ENCODE measurements at places on chromosomes 11 and 22.

GRCh38 chr22:41823797-41824196 is 9.1 kb upstream of the SREBF2 start:
- no peak for DNase-seq

DNA sequence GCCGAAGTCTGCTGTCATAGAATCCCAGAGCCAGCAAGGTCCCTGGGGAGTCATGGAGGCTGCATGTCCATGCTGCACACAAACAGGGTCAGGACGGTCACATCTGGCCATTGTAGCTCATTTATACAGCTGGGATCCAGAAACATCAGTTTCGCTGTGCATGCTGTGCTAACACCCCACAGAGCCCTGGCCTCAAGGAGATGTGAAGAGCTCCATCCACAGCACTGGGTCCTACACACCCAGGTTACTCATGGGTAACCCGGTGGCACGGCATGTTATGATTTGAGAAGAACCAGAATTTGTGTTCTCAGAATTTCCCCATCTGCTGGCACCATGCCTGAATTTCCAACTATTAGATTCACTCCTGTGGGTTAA is 146.3 kb upstream of the ARHGAP20 start:
- peak; percentile 69 for DNase-seq

GRCh38 chr11:82732348-82732733 is 1.3 kb downstream of the FAM181B start:
- no peak for DNase-seq

DNA sequence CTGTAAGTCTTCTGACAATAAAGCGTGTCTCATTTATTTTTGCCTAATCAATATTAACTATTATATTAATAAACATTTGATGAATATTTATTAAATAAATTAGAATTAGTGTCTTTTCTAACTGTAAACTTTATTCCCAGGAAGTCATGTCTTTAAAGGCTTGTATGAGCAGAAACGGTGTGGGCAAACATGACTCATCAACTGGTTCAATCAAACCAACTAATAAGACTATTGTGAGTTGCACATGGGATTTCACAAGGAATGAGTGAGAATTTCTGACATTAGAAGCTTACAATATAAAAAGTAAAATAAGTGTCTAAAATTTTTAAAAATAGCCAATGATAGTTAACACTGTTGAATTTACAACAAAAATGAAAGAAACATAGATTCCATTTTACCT is 259.2 kb upstream of the CTSC start:
- no peak for DNase-seq

GRCh38 chr11:33949252-33949913 is 57.5 kb upstream of the LMO2 start:
- no peak for DNase-seq

DNA sequence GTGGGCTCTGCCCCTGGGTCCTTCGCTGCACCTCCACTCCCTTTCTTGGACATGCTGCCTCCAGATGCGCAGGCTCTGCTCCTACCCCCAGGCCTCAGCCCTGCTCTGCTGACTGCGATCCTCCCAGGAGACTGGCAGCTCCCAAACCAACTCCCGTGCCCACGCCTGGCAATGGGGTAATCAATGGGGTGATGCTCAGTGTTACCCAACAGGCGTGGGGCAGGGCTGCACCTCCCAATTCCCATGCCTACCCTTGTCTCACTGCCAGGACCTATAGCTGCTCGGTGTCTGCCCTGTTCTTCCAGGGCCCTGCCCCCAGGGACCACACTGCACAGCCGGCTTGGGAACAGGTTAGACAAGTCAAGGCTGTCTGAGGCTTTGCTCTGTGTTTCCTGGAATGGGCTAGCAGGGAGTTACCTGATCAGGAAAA is at the start of gene ALDH3B2:
Gene ALDH3B2, minus strand, starts transcription at position 182 of the 430 bp plus-strand sequence. CDS start 7,688 bp downstream, outside the sequence.
- DNase-seq: no peak

GRCh38 chr11:48058064-48058463 is 77.7 kb downstream of the PTPRJ start:
- no peak for DNase-seq

DNA sequence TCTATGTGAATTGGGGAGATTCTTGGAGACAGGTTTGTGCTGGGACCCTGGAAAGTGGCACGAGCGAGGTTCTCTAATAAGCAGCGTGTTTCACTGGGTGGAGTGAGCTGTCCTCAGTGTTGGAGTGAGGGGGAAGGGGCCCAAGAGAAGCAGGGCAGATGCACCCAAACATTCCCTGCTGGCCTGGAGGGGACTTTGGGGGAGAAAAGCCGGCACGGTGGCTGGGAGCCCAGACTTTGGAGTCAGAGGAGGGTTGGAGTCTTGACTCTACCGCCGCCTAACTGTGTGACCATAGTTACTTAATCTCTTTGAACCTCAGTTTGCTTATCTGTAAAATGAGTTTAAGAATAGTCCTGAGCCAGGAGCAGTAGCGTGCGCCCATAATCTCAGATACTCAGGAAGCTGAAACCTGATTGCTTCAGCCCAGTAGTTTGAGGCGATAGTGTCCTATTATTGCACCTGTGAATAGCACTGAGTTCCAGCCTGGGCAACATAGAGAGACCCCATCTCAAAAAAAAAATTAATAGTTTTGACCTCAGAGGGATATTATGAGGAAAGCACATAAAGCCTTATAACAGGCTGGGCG is 614 bp downstream of the NR1H3 start:
- no peak for DNase-seq

- DNase-seq: no peak
These were observed 351.1 kb downstream of the CADM1 start for GRCh38 chr11:115153135-115153534.

GRCh38 chr11:122333467-122333866 is 217.5 kb upstream of the BLID start:
- no peak for DNase-seq

DNA sequence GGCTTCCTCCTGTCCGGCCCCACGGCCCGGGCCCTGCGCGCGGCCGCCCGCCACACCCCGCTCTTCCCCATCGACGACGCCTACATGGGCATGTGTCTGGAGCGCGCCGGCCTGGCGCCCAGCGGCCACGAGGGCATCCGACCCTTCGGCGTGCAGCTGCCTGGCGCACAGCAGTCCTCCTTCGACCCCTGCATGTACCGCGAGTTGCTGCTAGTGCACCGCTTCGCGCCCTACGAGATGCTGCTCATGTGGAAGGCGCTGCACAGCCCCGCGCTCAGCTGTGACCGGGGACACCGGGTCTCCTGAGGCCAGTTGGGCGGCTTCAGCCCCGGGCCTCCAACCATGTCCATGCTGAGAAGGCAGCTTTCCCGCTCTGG is 6.2 kb downstream of the B3GNT6 start:
- no peak for DNase-seq

DNA sequence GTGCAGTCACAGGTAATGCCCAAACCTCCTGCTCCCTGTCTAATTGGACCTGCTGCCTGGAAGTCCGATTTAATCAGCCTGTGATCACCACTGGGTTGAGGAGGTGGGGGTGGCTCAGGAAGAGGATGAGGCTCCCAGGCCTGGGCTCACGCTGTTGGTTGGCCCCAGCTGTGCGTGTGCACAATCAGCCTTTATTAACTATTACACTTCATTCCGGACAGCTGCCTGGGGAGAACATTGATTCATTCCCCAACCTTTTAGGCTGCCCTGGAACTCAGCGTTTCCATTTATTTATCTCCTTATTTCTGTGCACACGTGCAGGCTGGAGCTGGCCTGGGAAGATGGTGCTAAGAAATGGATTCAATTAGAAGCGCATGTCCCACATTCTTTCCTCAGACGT is 123.4 kb downstream of the DSCAML1 start:
- DNase-seq: no peak

DNA sequence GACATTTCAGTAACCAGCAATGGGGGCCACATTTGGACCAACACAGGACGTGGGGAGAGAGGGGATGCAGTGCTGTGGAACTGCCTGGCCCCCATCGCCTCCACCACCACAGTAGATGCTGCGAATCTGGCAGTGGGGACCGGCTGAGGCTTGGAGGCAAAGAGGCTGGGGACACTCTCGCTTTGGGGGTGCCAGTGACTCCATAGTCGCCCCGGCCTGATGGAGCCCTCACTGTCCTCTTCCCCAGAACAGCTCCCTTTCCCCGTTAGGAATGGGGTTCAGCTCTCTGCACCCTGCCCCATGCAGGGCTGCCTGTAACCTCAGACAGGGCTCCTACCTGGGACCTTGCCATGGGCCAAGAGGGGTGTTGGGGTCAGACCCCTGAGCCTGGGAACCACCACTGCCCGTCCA is 1.8 kb upstream of the MUC2 start:
- DNase-seq: no peak

GRCh38 chr22:46098525-46099475 is 51.5 kb upstream of the PPARA start:
- no peak for DNase-seq

DNA sequence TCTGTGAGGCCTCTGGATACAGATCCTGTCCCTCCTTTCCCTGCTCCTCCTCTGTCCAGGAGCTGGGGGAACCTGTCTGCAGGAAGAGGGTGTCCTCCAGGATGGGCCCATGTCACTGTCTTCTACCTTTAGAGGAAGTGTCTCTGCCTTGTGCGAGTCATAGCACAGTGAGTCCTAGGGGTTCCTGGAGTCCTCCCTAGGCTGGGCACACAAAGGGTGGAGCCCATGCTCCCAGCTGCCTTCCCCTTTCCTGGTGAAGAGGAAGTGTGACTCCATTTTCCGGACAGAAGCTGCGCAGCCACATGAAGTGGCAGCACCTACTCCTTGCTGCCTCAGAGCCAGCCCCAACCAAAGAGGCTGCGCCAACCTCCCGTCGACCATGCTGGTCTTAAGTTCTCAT is 112.2 kb downstream of the CTTN start:
- no peak for DNase-seq

DNA sequence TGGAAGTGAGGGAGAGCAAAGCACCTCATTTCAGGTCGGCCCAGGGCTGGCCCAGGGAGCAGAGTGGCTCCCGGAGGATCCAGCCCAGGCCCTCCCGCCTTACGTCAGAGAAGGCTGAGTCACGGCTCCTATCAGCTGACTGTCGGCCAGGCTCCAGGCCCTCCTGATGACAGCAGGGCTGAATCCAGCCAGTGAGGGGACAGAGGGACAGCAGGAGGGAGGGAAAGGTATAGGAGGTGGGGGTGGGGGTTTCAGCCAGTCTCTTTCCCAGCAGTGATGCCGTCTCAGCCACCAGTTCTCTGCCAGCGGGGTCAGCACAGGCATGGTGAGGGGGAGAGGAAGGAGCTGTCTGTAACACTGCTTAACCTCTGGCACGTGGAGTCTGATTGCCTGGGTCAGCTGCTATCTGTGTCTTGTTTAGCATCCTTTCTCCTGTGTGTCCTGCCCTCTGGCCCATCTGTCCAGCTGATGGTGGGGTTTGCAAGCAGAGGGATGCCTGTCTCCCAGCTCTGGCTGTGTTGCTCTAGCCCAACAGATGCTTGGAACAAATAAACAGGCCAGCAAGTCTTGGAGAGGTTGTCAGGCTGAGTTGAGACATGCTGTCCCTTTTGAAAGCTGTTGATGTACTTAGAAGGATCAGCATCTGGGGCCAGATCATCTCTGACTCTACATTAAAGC is 74.0 kb downstream of the ADAMTS15 start:
- DNase-seq: peak; percentile 71

- DNase-seq: no peak
These were observed 321.8 kb downstream of the TBC1D22A start for GRCh38 chr22:47084226-47084625.

GRCh38 chr11:134463716-134464115 is 51.7 kb upstream of the B3GAT1 start:
- no peak for DNase-seq

DNA sequence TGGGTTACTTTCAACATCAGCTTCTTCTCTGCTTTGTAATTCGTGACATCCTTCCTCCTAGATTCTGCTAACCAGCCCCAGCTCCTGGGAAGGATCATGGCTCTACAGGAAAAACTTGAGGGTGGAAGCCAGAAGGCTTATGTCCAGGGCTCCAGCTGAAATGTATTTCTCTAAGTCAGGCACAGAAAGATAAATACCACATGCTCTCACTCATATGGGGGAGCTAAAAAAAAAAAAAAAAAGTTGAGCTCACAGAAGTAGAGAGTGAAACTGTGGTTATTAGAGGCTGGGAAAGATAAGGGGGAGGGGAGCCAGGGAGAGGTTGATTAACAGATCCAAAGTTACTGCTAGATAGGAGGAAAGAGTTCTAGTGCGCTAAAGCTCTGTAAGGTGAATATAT is 74.9 kb downstream of the DSCAML1 start:
- no peak for DNase-seq

DNA sequence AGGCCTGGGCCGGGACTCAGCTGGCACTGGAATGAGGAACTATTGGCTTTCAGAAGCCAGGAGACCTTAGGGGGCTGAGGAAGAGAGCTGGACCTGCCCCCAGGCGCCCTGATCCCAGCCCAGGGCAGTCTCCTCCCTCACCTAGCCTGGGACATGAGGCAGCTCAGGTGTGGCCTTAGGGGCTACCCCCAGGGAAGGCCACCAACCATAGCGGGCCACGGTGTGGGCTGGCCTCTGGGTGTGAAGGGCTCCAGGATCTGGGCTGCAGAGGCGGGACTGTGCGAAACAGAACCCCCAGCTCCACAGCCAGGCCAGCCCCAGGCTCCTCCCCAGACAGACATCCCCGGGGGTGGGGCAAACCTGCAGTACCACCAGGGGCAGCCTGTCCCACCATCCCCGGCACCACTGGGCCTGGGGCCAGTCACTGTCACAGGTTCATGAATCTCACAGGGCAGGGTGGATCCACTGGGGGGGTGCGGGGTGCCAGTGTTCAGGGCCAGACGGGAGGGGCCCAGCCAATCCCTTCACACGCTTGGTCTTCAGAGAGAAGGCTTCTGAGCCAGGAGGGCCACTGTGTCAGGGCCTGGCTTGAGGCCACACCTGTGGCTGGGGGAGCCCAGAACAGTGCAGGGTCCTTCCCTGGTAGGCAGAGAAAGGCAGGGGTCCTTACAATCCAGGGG is 3.5 kb downstream of the PLXNB2 start:
- no peak for DNase-seq

- DNase-seq: no peak
These were observed 3.1 kb downstream of the GAB2 start for GRCh38 chr11:78414321-78415051.

- no peak for DNase-seq
These were observed 15.3 kb downstream of the PHF21A start for GRCh38 chr11:46105926-46106325.

DNA sequence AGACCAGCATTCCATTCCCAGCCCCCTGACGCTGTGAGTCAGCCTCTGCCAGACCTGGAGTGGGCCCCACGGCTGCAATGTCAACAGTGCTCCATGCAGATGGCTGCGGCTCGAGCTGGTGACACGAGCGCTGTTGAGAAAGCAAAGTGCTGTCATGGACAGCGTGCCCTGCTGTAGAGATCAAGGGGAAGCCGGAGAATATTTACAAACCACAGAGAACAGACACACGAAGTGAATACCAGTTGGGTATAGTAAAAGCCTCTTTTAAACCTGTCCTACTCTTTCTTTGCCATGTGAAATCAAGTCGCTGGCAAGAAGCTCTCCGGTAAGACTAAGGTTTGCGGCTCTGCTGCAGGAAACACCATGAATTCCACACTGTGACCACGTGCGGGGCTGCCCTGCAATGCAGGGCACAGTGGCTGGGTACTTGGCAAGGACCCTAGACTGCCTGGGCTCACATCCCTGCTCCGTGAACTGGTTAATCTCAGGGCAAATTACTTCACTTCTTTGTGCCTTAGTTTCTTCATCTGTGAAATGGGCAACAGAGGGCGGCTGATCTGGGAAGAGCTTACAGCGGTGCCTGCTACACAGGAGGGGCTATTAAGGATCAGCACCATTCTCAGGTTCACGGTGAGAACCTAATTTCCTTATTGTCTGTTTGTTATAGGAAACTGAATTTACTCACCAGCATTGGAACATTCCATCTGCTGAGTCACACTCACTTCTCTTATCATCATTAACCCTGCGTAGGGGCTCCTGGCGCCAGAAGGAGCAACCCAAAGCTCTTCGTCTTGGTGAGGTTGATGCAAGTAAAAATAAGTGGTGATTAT is 27.8 kb upstream of the ELFN2 start:
- no peak for DNase-seq

Measured in right forelimb (tissue), 1 donor.